Osteoblast (primary cell): ENCODE measurements at places on chromosomes 13 and 19. TPM values are rescaled to one million over a fixed set of nuclear protein-coding genes. Genes with fewer than 3 reads are reported as not detected.

- DNase-seq = no peak
These were observed 23.5 kb downstream of the ZNF43 start for GRCh38 chr19:21812448-21812847.

- no peak for DNase-seq
These were observed 111.0 kb upstream of the KL start for GRCh38 chr13:32905063-32905863.

- no peak for DNase-seq
These were observed 51.8 kb downstream of the CRTC1 start for GRCh38 chr19:18735324-18735723.

GRCh38 chr19:55160128-55160985 is 2.8 kb upstream of the TNNI3 start:
- peak; percentile 100 for DNase-seq

- DNase-seq = no peak
These were observed 363.2 kb downstream of the GPC6 start for GRCh38 chr13:93589788-93590187.

GRCh38 chr13:101982903-101983302 is 418.9 kb downstream of the FGF14 start:
- no peak for DNase-seq

GRCh38 chr19:19571071-19571786 is 33.2 kb downstream of the CILP2 start:
- DNase-seq = peak; percentile 62

- DNase-seq = no peak
These were observed 27.6 kb upstream of the MAP3K10 start for GRCh38 chr19:40163541-40164129.

DNA sequence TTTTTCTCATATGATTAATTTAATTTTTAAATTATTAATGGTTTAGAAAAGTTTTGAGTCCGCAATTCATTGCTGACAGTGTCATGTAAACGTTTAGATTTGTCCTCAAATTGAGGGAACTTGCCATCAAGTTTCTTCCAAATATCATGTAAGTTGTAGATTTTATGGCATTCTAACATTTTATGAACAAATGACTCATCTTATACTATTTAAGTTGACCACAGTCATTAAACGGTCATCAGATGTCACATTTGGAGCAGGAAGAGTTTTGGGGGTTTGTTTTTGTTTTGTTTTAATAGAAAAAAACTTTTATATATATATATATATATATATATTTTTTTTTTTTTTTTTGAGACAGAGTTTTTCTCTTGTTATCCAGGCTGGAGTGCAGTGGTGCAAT is 4.3 kb downstream of the ZNF114 start:
- DNase-seq = peak; percentile 72

DNA sequence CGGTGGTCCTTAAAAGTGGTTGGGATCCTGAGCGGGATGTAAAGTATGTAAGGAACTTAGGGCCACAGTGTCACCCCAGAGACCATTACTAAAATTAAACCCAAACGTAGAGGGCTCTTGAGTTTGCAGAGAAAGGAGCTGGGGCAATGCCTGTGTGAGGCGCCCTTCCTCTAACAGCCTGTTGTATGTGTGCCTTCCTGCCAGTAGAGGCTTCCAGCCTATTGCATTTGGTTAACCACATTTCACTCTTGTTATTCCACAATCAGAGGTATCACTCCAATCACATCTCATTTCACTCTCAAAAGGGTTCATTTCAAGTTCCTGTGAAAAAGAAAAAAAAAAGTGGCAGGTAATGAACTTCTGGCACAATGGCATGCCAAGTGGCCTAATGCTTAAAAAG is 29.4 kb downstream of the DIAPH3 start:
- DNase-seq = peak; percentile 22

DNA sequence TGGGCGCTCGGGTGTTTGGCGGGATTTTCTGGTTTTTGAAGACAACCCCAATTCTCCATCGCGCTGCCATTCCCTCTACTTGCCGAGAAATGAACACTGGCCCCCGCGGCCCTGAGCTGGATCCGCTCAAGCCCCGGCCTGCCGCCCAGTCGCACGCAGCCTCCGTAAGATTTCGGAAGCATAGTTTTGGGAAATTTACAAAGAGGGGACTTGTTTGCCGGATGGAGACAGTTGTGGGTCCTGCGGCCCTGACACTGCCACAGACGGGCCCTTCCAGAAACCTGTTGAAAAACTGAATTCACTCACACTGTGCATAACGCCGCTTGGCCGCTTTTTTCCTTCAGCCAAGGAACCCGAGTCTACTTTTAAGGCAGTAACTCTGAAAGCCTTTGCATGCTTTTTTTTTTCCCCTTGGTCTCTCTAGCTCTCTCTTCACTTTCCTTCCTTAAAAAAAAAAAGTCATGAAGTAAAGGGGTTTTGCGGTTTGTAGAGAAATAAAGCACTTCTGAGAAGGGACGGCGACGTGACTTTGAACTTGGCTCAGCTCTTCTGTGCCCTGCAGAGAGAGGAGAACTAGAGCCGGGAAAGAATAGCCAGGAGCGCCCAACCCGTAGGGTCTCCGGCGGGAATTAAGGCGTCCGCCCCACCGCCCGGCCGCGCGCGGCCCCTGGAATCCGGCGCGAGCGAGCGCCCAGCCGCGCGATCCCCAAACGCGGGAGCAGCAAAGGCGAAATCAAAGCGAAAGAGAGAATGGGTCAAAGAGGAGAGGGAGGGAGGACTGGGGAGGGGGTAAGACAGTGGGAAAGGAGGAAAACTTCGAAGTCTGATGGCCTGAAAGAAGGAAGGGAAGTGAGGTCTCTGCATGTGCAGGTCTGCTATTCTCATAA is 3.4 kb upstream of the ZIC2 start:
- DNase-seq = peak; percentile 61

- no peak for DNase-seq
These were observed 16.0 kb downstream of the SPATA13 start for GRCh38 chr13:24176351-24177101.

DNA sequence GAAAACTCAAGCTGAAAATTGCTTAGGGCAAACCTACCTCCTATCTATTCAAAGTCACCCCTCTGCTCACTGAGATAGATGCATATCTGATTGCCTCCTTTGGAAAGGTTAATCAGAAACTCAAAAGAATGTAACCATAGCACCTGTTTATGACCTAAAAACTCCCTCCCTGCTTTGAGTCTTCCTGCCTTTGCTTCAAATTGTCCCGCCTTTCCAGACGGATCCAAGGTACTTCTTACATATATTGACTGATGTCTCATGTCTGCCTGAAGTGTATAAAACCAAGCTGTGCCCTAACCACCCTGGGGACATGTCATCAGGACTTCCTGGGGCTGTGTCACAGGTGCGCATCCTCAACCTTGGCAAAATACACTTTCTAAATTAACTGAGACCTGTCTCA is 118.6 kb downstream of the TBC1D4 start:
- no peak for DNase-seq

GRCh38 chr19:1610579-1610978 is 5.3 kb upstream of the UQCR11 start:
- no peak for DNase-seq

GRCh38 chr19:51473009-51473707 is 5.2 kb upstream of the CEACAM18 start:
- peak; percentile 86 for DNase-seq

GRCh38 chr19:15508035-15508710 is at the start of gene CYP4F22:
CYP4F22 (plus strand) TSS chr19:15508525; CDS start chr19:15525337, 16,812 bp downstream.
- DNase-seq = no peak

DNA sequence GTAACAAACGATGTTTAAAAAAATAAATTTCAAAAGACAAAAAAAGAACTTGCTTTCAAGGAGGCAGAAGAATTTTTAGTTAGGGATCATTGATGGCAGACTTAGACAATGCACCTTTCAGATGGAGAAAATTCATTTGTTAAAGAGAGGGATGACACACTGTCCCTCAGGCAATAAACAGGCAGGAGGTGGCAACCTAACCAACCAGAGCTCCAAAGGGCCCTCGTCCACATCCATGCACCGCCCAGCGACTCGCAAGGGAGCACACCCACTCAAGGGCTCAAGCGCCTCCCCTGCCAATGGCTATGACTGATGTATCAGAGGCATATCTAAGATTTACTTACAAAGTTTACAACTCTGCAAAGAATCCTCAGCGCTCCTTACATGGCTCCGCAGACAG is 81.9 kb downstream of the TUBGCP3 start:
- no peak for DNase-seq

- DNase-seq = no peak
These were observed 6.3 kb upstream of the ZNF283 start for GRCh38 chr19:43820884-43821215.

DNA sequence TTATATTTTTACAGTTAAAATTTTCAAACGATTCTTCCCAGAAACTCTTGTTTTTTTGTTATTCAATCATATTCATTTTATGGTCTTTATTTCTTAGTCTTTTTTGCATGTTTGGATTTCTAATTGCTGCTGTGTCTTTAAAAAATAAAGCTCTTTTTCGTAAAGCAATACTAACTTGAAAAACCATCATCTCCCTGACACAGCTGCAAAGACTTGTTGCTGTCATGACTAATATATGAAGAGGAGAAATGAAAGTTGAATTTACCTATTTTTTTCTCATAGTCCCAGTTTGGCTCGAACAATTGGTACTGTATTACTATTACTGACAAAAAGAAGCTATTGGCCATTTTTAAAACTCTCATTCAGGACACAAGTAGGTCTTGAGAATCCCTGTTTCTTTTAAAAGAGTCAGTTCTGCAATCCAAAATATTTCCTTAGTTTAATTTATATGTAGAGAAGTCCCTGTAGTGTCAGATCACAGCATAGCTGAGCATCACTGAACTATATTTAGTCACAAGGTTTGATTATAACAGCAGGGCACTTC is 12.1 kb upstream of the SPART start:
- no peak for DNase-seq

DNA sequence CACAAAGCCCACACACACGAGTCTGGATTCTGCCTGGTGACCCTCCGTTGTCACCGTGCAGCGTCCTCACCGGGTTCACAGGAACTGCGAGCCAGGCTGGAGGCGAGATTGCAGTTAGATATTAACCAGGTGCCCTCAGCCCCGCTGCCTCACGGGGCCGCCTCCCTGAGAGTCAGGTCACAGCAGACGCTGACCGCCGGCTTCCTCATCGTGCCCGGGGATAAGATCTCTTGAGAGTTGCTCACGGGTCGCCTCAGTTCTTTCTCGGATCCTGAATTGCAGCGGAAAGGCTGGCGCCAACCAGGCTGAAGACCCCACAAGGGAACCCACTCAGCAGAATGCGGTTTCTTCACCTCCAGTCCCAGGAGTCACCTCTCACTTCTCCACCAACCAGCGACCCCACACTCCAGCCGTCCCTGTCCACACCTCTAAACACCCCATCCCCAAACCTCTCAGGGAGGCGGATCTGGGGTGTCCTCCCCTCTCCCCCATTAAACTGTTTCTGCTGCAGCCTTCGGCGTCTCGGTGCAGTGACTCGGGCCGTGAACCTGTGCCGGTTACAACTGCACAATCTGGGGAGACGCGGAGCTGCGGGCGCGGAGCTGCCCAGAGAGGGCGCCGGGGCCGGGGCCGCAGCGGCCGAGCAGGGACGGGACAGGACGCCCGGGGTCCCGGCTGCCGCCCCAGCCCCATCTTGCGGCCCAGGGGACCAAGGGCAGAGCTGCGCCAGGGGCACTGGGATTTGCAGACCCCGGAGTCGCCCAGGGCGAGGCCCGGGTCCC is 591 bp downstream of the ZNF823 start:
- no peak for DNase-seq

DNA sequence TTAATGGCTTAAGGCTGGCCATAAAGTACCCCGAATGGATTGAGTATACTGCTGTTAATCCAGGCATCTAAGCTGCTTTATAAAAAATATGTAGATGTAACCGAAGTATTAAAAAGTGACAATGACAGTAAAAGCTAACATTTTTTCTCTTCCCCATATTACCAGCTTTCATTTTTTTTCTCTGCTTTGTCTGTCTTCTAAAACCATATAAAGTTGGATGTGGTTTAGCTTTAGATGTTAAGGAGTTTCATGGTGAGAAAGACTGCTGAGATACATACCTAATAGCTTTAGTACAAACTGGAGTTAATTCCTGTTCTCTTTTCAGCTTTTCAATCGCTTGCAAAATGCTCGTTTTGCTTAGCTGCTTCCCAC is 838 bp downstream of the AKAP11 start:
- no peak for DNase-seq

GRCh38 chr13:23350009-23350408 is 83.5 kb downstream of the SACS start:
- no peak for DNase-seq

DNA sequence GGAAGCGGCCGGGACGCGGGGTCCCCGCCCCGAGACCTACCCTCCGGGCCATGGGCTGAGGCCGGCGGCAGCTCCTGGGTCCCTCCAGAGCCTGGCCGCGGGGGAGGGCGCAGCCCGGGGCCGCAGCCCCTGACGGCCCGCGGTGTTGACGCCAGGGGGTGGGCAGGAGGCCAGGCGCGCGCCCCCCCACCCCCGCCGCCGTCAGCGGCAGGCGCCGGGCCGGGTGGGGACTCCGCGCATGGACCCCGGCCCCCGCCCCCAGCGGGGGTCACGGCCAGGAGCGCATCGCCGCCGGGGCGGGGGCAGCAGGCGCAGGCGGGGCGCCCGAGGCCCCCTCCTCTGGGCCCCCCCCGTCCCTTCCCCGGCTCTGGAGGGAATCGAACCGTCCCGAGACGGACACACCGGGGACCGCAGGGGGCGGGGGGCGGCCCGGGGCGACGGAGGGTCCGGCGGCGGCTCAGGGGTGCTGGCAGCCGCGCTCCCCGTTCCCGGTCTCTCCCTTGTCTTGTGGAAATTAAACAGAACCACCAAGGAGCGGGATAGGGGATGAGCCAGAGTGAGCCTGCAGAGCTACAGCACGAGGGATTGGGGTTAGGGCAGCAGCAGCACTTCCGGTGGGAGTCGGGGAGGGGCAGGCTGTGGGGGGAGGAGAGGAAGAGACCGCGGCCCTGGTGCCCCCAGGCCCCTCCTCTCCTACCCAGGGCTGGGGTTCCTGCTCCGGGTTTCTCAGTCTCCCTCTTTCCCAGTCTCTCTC is at the start of gene MEIS3:
Gene MEIS3, minus strand, starts transcription at position 498 of the 754 bp plus-strand sequence. Its CDS starts 446 bp downstream, at position 52.
- DNase-seq = peak; percentile 87

GRCh38 chr13:105543742-105544141 is 991.7 kb downstream of the EFNB2 start:
- no peak for DNase-seq

GRCh38 chr13:74743992-74744391 is 609.8 kb upstream of the KLF12 start:
- DNase-seq = no peak

GRCh38 chr19:50669302-50670101 is 20.3 kb downstream of the C19orf81 start:
- peak; percentile 96 for DNase-seq

Gene CLEC17A
- total RNA-seq = under 0.01 TPM in 1 of 2 replicates, not detected in the other

Gene SMIM44
- not detected in 2 replicates for total RNA-seq

Gene ZNF526
- total RNA-seq = 11.5 and 11.9 TPM in 2 replicates

Gene KLK6
- not detected in 2 replicates for total RNA-seq

Gene FFAR1
- total RNA-seq = not detected in 2 replicates

Gene COL5A3
- total RNA-seq = 9.1 and 14.8 TPM in 2 replicates

Gene LRP3
- 38.4 and 39.8 TPM in 2 replicates for total RNA-seq

Gene ZNF540
- total RNA-seq = 0.72 and 2.1 TPM in 2 replicates

Gene PGLYRP2
- not detected in 2 replicates for total RNA-seq

Gene RUBCNL
- total RNA-seq = 6.5 and 7.4 TPM in 2 replicates

Gene ZNF667
- 5.8 and 7.7 TPM in 2 replicates for total RNA-seq

Gene BRCA2
- 4.7 and 6.5 TPM in 2 replicates for total RNA-seq

Gene MCF2L
- total RNA-seq = 6.5 TPM in 2 replicates

Gene TMEM221
- not detected in 2 replicates for total RNA-seq

Gene TNPO2
- 36.6 and 39.8 TPM in 2 replicates for total RNA-seq

Gene OR10H1
- total RNA-seq = not detected in 2 replicates

Gene CPAMD8
- total RNA-seq = 0.29 and 0.36 TPM in 2 replicates
